ENCODE measurements at places on chromosomes 12 and 14.

- no peak for DNase-seq
These were observed 289.5 kb upstream of the E2F7 start for GRCh38 chr12:77354766-77355362.

DNA sequence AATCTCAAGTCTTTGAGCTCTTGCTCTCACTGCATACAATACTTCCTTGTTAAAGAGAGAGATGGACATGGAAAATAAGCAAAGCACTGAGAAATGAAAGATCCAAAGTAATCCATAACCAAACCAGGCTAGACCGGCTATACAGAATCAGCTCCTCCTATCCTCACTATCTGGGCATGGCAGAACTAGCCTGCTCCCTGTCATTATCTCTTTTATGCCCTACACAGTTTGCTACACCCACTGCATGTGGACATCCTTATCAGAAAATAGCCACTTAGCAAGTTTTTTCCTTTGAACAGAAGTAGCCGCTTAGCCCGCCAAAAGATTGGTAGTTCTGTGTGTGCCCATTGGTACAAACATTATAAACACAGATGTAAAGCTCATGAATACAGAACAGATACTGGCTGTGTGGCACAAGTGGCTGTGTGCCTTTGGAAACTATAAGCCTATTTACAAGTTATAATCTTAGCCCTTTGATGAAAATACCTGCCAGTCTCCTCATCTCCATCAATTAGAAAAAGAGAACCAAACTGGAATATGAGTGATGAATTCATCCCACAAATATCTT is 34.7 kb downstream of the SPTB start:
- no peak for DNase-seq

DNA sequence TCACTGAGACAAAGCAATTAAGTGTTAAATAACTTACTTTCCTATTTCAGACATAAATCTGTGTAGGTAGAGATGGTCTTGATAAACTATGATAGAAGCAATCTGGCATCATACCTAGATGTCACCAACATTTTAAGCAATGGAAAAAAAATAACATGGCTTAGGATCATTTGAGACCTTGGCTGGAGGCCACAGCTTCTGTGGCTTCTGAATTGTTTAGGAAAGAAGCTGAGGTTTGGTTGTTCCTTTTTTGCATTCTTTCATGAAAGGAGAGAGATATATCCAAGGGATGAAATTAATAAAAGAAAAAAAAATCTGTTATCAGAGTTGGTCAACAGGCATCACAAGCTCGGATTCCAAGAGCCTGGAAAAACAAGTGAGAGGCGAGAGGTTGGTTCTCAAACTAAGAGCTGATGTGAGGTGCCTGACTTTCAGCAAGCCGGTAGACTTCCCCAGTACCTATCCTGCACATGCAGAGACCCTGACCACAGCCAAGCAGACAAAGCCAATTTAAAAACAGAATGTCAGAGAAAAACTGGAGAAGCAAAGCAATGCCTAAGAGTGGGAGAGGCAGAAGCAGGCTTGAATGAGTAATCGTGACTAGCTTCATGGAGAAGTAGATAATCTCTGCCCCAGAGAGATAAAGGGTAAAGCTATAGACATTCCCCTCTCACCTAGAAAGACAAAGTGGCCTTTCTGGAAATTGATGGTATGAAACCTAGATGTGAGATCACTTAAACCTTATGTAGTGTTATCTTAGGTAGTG is 43.4 kb upstream of the ST8SIA1 start:
- no peak for DNase-seq

- DNase-seq, result no peak
These were observed 56.0 kb downstream of the PTPRB start for GRCh38 chr12:70581208-70581607.

DNA sequence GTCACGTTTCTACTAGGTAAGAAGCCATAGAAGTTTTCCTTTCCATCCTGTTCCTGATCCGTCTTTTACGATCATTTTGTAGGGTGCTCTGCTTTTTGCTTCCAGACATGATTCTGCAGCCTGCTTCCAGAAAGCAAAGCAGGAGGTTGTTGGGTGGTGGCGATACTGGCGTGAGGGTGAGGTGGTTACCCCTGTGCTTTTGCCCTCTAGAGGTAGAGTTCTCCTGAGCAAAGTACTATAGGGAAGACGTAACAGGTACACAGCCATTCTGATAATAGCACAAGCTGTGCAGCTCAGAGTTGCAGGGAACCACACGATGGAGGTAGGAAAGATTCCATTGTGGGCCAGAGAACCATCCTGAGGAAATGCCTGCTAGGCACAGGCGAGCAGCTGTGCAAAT is 186.0 kb downstream of the PAH start:
- no peak for DNase-seq

DNA sequence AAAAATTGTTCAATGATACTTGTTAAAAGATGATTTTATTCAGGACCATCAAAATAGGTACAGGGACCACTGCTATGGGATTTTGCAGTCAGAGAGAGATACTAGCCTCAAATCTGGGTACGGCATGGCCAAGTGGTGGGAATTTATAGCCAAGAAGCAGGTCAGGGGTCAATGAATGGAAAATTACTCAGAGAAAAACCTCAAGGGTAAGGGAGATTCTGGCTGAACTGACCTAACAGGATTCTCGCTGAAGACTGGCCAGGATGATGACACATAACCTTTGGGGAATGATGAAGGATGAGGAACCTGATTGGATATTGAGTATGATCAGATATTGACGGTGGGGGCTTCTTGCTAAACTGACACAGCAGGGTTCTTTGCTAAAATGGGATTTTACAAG is 32.7 kb downstream of the DEPDC4 start:
- no peak for DNase-seq

- no peak for DNase-seq
These were observed 21.7 kb downstream of the TRAF3 start for GRCh38 chr14:102798926-102799325.

GRCh38 chr14:76518366-76518765 is 142.4 kb downstream of the ESRRB start:
- DNase-seq, result no peak

DNA sequence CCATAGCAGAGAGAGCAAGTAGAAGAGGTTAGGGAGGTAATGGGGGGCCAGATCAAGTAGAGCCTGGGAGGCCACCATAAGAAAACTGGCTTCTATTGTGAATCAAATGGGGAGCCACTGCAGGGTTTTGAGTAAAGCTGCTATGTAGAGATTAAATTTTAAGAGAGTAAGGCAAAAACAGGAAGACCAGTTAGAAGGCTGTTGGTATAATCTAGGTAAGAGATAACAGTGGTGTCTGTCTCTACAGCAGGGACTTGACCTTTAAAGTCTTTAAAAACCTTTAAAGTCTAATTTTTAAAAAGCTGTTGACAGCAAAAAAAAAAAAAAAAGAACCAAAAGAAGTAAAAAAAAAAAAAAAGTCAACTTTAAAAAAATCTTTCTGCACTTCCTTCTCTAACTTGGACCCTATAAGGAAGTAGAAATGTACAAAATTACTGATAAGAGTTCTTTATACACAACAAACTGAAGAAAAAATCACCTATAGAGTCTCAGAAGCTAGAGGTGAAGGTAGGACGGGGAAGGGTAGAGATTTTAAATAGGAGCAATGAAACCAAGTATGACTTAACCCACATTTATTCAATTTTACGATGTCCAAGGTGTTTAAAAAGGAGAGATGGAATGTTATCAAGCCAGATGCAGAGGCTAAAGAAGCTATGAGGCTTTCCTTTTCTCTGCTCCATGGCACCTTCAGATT is 26.1 kb downstream of the SGPP1 start:
- no peak for DNase-seq

DNA sequence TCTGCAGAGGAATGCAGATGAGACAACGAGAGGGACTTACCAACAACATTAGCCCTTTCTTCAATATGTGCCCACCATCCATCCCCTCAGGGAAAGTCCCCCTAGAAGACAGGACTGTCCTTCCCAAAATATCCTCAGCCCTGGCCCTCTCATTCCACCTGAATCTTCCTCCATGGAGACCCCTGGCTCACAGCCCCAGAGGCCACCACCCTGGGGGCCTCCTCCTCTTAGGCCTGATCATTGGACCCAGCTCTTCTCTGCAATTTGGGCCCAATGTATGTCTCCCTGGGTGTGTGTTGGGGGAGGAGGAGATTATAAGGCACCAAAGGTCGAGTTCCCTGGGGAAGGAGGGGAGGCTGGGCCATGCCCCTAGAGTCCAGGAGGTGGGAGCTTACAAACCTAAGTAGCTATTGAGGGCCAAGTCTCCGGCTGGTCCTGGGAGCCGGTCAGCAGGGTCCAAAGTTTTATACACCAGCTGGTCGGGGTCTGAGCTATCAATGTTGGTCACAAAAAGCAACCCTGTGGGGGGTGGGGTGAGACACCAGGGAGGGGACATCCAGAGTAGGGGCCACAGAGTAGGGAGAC is 8.1 kb downstream of the ITGA7 start:
- DNase-seq, result no peak

GRCh38 chr14:83247924-83248639 is 1714.4 kb upstream of the SEL1L start:
- no peak for DNase-seq

DNA sequence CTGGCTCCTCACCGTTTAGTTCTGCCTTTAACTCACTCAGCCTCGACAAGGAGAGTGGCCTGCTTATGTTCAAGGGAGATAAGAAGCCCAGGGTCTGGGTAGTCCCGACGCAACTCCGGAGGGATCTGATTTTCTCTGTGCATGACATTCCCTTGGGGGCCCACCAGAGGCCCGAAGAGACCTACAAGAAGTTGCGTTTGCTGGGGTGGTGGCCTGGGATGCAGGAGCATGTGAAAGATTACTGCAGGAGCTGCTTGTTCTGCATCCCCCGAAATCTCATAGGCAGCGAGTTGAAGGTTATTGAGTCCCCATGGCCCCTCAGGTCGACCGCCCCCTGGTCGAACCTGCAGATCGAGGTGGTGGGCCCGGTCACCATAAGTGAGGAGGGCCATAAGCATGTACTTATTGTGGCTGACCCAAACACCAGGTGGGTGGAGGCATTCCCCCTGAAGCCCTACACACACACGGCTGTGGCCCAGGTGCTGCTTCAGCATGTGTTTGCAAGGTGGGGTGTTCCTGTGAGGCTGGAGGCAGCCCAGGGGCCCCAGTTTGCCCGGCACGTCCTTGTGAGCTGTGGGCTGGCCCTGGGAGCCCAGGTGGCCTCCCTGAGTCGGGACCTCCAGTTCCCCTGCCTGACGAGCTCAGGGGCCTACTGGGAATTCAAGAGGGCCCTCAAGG is 13.1 kb downstream of the CBLN3 start:
- DNase-seq, result no peak

DNA sequence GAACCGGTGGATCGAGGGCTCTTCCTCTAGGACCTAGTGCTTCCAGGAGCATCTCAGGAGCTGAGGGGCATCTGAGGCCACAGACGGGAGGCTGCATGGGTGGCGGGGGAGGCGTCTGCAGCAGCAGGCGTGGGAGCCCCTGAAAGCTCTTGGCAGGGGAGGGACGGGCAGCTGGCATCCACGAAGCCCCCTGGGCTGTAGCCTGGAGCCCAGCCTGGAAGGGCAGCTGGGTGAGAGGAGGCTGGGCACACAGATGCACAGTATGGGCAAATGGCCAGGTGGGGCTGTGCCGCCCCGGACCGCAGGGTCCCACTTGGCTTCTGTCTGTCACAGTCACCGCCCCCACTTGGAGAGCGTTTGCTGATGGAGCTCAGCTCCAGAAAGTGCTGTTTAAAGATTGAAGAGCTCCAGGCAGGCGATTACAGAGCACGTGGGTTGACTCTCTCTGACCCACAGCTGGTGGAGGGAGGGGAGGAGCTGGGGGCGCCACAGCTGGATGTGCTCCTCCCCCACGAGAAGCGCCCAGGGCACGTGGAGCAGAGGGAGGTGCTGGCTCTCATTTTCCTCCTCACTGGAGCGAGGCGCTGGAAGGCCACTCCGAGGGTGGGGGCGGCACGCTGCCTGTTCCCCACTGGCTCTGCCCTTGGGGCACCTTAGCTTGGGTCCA is 155.0 kb upstream of the C14orf180 start:
- no peak for DNase-seq

DNA sequence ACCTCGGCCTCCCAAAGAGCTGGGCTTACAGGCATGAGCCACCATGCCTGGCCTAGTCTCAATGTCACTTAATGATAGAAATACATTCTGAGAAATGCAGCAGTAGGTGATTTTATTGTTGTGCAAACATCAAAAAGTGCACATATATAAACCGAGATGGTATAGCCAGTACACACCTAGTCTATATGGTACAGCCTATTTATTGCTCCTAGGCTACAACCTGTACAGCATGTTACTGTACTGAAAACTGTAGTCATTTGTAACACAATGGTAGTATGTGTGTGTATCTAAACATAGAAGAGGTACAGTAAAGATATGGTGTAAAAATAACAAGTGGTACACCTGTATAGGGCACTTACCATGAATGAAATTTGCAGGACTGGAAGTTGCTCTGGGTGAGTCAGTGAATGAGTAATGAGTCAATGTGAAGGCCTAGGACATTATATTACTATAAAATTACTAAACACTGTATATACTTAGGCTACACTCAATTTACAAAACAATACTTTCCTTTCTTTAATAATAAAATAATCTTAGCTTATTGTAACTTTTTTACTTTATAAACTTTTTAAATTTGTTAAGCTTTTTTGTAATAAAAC is 166.7 kb upstream of the SYT1 start:
- no peak for DNase-seq

DNA sequence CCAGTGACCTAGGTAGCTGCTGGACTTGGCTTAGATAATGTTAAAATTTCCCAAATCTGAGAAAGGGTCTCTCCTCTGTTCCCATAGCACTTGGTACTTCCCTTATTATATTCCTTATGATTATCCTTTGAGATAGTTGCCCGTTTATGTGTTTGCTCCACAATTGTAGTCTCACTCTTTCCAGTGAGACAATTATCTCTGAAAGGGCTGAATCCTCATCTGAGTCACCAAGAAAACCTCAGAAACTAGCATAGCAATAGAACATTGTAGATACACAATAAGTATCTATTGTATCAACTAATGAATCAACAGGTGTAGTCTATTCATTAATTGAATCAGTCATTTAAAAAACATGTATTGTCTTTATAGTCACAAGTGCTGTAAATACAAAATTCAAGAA is 119.1 kb upstream of the FAR2 start:
- no peak for DNase-seq

- DNase-seq, result no peak
These were observed 296.1 kb upstream of the PRICKLE1 start for GRCh38 chr12:42885677-42886076.

DNA sequence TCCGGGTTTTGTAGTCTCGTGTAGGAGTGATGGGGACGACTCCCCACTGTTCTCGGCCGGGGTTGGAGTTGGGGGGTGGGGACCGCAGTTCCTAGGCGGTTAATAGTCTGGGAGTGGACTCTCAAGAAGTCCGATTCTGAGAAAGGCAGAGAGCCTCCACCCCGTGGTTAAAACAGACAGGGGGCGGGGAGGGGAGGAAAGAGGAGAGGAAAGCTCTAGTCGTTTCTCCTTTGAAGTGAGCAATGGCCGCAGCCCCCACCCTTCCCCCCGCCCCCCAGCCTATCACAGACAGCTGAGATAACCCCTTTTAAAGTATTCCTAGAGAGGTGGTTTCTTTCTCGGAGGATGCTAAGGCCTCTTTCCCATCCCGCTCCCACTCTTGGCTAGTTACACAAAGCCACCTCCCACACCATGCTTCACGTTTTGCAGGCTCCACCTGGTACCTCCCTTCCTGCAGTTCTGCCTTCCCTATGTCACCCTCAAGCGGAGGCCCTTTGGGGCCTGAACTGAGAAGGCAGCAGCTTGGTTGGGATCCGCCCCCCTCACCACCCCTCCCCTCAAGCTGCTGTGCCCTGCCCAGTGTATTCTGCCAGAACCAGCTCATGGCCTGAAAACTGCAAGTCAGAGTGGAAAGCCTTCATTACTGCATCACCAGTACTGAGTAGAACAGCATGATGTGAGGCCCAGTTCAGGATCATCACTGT is 853 bp downstream of the USP5 start:
- peak; percentile 41 for DNase-seq

- no peak for DNase-seq
These were observed 9.1 kb downstream of the ADSS1 start for GRCh38 chr14:104732931-104733681.

- DNase-seq, result no peak
These were observed 141.0 kb downstream of the SLC8A3 start for GRCh38 chr14:70047598-70048312.
